ENCODE measurements at places on chromosomes 5 and 9.

GRCh38 chr5:117456866-117457470 lies 882.3 kb upstream of the SEMA6A start:
- DNase-seq = no peak

GRCh38 chr5:178346607-178347334 lies 114.2 kb upstream of the PHYKPL start:
- no peak for DNase-seq

DNA sequence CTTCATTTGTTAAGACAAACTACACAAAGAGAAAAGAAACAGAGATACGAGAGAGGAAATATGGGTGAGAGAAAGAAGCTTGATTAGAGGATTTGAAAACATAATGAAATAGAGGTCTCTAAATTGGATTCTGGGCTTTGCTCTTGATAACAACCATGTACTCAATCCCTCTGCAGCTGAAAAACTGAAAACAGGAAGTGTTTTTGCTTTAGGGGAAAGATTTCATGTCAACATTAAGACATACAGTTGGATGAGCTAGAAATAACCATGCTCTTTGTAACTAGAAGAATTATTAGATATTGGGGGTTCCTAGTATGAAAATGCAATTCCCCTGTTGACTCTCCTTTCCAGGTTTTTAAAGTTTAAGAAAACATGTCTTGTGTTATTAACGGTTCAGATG lies 21.9 kb downstream of the CRHBP start:
- DNase-seq = no peak

GRCh38 chr9:134871697-134872340 lies 8.8 kb upstream of the FCN2 start:
- no peak for DNase-seq

- DNase-seq = no peak
These were observed 45.6 kb upstream of the IER5L start for GRCh38 chr9:129223551-129224208.

- DNase-seq = peak; percentile 83
These were observed 36.0 kb upstream of the BARHL1 start for GRCh38 chr9:132546148-132547051.

DNA sequence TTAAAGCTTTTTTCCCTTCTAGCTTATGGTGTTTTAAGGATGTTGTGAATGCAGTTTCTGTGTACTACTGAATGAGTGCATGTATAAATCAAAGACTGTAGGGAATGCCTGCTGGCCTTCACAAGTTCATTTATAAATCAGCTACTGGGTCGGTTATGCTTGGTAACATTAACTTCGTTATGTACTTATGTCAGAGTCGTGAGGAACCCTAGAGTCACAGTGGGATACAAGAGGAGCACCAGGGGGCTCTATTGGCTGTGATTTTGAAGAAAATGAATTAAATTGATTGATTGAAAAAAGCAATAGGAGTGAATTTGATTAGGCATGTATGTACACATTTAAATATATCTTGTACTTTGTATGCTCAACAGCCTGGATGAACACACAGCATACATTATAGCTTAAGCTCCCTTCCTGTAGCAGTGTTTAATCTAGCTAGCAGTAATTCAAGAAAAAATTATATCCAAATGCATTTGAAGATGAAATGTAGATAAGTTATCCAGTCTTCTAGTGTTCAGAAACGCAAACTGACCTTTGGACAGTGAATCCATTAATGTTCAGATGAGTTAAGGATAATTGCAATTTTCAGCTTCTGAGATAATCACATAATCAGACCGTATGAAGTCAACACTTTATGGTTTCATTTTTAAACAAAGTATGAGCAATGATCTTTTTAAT lies 204.2 kb downstream of the KDM4C start:
- DNase-seq = no peak

GRCh38 chr5:54492178-54492577 lies 25.4 kb upstream of the SNX18 start:
- DNase-seq = no peak

DNA sequence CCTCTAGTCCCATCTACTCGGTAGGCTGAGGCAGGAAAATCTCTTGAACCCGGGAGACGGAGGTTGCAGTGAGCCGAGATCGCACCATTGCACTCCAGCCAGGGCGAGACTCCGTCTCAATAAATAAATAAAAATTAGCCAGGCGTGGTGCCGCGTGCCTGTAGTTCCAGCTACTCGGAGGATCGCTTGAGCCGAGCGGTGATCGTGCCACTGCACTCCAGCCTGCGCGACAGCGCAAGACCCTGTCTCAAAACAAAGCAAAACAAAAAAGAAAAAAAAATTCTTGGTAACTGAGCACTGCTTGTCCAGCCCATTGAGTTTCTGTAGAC lies 710 bp upstream of the WDR55 start:
- DNase-seq = no peak

DNA sequence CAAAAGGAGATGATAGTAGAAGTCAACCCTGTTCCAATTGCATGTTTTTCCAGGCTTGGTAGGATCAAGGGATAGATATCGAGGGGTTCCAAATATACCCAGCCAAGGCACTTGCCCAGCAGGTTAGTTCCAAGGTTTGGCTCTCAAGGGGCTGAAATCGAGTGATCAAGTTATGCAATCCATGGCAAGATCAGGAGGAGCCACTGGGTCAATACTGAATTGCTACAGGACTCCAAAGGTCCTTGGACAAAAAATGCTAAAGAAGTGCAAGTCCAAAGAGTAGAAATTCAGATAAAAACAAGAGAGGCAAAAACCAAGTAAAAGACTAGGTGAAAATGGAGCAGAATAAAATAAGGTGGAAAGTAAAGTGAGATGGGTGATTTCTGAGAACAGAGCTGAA lies 179.1 kb upstream of the RFX3 start:
- no peak for DNase-seq

- no peak for DNase-seq
These were observed 22.2 kb downstream of the VAV2 start for GRCh38 chr9:133969681-133970580.

DNA sequence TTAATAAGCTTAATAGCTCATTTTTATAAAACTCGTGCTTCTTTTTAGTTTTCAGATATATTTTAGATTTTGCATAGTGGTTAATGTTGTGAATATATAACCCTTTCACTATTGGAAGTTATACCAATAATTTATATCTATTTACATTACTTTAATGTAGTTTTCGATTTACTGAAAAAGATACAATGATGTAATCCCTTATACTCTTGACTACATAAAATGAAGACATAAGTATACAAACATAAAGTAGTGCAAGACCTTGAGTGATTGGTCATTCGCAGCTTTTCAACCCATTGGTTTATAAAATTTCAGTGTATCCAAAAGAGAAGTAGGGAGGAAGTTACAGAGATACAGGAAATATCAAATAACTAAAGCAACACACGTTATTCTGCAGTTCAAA lies 84.3 kb upstream of the GRHPR start:
- DNase-seq = peak; percentile 34

- DNase-seq = peak; percentile 38
These were observed 6.6 kb downstream of the GALNT10 start for GRCh38 chr5:154196955-154197652.

DNA sequence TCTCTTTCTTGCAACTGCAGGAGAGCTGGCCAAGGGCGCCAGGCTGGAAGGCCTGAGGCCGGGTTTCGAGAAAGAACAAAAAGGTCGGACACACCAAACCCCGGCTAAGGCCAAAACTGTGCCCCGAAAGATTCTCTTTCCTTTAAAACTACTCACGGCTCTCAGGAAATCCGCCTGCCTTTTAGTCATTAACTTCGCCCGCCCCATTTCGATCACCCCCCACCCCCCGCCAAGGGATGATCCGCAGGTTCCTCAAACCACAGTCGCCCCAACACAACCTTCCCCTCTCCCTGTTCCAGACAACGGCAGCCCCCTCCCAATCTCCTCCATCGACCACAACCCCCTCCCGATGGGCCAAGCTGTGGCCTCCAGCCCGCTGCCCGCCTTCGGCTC lies 536 bp downstream of the FEM1C start:
- DNase-seq = peak; percentile 33

DNA sequence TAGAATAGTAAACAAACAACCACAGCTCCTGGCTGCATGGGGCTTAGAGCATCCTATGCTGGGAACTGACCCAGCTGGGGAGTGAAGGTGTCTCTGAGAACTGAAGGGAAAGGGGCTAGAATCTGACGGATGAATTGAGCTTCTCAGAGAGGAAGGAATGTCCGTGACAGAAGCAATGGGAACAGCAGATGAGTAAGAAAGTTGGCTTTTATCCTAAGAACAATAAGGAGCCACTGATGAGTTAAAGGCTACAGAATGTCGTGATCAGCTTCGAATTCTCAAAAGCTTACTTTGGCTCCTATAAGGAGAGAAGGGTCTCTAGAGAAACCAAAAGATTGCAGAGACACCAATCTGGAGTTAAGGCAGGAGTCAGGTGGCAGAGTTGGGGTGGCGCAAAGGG lies 52.6 kb downstream of the EBF1 start:
- DNase-seq = no peak
